ENCODE measurements at places on chromosomes 7 and 10. TPM values are rescaled to one million over a fixed set of nuclear protein-coding genes. Genes with fewer than 3 reads are reported as not detected.

DNA sequence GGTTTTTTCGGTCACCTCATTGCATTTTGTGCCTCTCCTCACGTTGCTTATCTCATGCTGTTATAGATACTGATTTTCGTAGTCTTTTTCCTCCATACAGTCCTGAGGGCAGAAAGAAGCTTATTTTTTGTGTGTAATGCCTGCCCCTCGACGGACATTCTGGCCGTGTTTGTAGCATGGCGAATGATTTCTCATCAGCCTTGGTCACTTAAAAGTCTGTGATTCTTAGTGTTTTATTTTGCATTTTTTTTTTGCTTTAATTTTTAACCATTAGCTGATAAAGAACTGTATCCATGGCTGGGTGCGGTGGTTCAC lies 469 bp upstream of the NOC3L start:
- H3K27me3 ChIP-seq = peaks cover 37% of the 10 kb centered on the region
- DNase-seq = no peak
- no peak overlapping the region for H3K27ac ChIP-seq
- peaks cover 7% of the 10 kb centered on the region for H3K4me1 ChIP-seq
- peaks cover 6% of the 10 kb centered on the region for H3K36me3 ChIP-seq
- peak overlapping the region; percentile 66 for H3K4me3 ChIP-seq

GRCh38 chr7:102992938-102993717 lies 80.3 kb downstream of the LRRC17 start:
- H3K36me3 ChIP-seq = no peaks in the 10 kb centered on the region
- no peaks in the 10 kb centered on the region for H3K4me1 ChIP-seq
- H3K27me3 ChIP-seq = no peaks in the 10 kb centered on the region
- DNase-seq = no peak
- H3K27ac ChIP-seq = no peak overlapping the region

DNA sequence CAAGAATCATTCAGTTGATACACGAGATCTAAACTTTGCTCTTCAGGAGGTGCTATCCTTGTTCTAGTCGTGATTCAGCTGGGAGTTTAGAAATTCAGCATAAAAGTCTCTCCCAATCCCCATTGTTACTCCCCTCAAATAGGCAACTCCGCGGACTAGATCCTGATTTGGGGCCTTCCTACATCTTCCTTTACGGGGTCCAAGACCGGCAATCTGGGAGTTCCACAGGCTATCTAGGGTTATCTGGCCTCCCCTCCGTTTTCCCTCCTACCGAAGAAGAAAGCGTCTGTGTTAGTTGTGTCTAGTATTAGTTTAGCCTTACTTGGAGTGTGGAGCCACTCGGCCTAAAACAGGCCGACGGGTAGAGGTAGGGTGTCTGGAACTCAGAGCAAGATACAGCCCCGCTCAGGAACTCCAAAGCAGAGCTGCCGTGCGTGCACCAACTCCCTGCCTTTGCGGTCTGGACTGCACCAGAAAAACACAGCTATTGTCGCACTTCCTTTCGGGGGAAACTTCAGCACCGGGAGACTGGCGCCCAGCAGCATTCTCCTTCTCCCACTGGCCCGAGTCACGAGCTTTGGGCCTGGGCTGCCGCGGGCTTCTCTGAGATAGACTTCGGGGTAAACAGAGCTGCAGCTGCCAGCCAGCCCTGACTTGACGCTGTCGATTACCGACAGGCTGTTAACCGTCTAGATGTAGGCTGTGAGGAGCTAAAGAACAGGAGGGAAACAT lies 1.5 kb upstream of the DLX5 start:
- peaks cover 100% of the 10 kb centered on the region for H3K27me3 ChIP-seq
- H3K4me1 ChIP-seq = peaks cover 35% of the 10 kb centered on the region
- peak overlapping the region; percentile 30 for H3K4me3 ChIP-seq
- no peaks in the 10 kb centered on the region for H3K36me3 ChIP-seq

DNA sequence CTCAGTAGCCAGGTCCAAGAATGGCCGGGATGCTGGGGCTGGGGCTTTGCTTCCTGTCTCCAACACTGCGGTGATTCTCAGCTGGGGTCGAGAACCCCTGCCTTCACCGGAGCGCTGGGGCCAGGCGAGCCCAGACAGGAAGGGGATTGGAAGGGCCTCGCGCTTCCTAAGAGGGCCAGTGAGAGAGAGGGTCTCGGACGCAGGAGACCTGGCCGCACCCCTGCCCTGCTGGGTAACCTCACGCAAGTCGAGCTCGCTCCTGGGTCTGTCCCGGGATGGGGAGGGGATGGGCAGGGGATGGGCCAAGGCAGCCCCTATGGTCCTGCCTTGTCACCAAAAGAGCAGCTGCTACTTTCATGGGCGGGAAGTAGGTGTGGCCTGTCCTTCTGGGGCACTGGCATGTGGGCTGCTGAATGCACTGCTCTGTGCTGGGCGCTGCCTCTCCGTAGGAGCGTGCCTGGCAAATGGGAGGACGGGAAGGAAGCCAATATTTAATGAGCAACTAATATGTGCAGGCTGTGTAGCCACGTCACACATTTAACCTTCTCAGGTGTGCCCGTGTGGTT lies 20.0 kb downstream of the KCNK18 start:
- no peaks in the 10 kb centered on the region for H3K4me1 ChIP-seq
- DNase-seq = peak; percentile 57
- no peaks in the 10 kb centered on the region for H3K36me3 ChIP-seq
- peaks cover 50% of the 10 kb centered on the region for H3K27me3 ChIP-seq
- H3K27ac ChIP-seq = no peak overlapping the region
- peak overlapping the region; percentile 59 for H3K4me3 ChIP-seq

Gene SFTPD
- not detected for total RNA-seq

Gene PTPRZ1
- total RNA-seq = 154 TPM

Gene RBP3
- total RNA-seq = not detected

- DNase-seq = no peak
- H3K4me3 ChIP-seq = no peak overlapping the region
- H3K27me3 ChIP-seq = no peaks in the 10 kb centered on the region
- no peaks in the 10 kb centered on the region for H3K4me1 ChIP-seq
- no peak overlapping the region for H3K27ac ChIP-seq
These were observed 12.7 kb downstream of the C10orf71 start for GRCh38 chr10:49311555-49312236.

Gene BUD23
- total RNA-seq = 41.6 TPM

Gene SFTPA1
- total RNA-seq = not detected

DNA sequence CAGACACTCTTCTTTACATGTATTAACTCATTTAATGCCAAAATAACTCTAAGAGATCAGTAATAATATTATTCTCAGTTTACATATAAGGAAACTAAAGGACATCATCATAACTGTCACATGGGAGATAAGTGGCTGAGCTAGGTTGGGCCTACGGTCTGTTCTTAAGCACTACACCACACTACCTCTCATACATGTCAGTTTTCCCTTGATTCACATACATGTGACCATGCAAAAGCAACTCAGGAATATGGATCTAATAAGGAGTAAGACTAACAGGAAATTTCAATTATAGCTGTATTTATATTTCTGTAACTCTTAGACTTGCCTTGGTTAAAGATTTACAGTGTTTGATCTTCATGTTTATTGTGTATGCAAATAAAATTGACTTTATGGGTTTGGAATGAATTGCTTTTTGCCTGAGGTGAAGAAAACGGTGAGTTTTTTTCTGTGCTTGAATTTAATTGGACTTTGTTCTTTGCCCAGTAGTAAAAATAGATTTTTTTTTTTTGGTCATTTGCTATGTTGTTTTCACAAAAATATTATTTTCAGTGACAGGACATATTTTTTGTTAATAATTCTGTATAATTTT lies 69.7 kb downstream of the CYP51A1 start:
- no peak overlapping the region for H3K4me3 ChIP-seq
- DNase-seq = no peak
- peaks cover 4% of the 10 kb centered on the region for H3K36me3 ChIP-seq
- H3K4me1 ChIP-seq = no peaks in the 10 kb centered on the region
- H3K27ac ChIP-seq = no peak overlapping the region

Gene BLVRA
- total RNA-seq = 24.6 TPM

DNA sequence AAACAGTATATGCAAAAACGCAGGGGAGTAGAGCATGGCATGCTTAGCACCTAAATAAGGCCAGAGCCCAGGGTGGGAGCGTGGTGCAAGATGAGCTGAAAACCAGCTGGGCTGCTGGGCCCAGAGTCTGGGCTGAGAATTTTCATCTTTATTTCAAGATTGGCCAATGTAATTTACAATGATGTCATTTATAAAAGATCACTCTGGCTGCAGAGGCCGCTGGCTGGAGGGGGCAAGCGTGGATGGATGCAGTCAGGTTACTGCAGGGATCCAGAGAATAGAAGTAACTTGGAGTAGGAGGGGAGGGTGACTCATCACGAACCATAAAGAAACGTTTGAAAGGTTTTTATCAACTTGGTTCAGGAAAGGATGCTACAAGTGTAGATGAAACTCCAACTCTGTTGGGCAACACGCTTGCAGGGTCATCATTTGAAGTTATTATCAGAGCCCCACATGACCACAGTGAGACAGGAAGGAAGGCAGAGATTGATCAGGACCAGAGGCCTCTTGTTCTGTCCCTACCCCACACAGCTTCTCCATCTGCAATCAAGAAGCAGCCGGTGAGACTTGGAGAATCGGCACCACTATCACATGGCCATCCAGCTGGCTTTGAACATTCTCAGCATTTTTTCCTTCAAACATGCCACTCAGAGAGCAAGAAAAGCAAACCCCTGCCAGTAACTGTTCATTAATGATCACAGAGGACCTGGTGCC lies 49.2 kb downstream of the ODAD2 start:
- H3K4me3 ChIP-seq = no peak overlapping the region
- no peaks in the 10 kb centered on the region for H3K27me3 ChIP-seq
- H3K27ac ChIP-seq = no peak overlapping the region

DNA sequence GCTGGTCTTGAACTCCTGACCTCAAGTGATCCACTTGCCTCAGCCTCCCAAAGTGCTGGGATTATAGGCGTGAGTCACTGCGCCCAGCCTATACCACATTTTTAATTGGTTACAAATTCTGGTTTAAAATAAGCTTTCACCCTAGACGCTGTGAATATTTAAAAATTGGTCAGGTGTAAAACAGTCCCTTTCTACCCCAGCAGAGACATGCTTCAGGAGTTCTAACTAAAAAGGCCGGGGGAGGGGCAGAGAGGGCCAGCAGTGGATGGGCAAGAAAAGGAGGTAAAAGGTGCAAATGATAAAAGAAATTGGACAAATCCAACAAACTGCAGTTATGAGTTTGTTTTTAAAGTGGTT lies 70.0 kb downstream of the WAPL start:
- no peaks in the 10 kb centered on the region for H3K4me1 ChIP-seq
- no peaks in the 10 kb centered on the region for H3K27me3 ChIP-seq
- H3K27ac ChIP-seq = no peak overlapping the region
- H3K36me3 ChIP-seq = peaks cover 39% of the 10 kb centered on the region
- DNase-seq = no peak
- H3K4me3 ChIP-seq = no peak overlapping the region

Gene FAM171A1
- total RNA-seq = 32.2 TPM

DNA sequence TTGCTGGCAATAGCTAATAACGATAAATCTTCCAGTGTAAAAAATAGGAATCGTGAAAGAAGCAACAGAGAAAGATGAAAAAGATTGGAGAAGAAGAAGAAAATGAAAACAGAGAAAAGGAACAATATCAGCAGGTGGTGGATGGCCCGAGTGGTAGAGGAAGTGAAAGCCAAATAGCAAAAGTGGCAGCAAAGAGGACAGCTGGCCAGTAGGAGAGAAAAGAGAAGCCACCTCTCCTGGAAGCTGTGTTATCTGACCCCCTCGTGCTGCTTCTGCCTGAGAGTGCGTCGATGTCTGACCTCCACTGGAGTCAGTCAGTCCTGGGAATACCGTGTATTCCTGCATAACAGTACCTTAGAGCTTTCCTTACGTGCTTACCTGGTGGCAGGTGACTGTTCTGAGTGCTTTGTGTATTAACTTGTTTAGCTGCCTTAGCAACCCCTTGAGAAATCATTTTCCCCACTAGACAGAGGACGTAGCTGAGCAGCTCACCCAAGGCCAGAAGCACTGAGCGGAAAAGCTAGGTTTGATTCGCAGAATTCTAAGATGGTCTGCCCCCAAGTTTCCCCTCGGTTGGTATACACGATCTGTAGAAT lies 88.3 kb downstream of the CHN2 start:
- DNase-seq = no peak
- H3K27ac ChIP-seq = no peak overlapping the region
- H3K27me3 ChIP-seq = peaks cover 21% of the 10 kb centered on the region
- H3K4me3 ChIP-seq = no peak overlapping the region
- H3K36me3 ChIP-seq = no peaks in the 10 kb centered on the region

GRCh38 chr7:136452949-136453348 lies 415.5 kb upstream of the CHRM2 start:
- H3K4me1 ChIP-seq = no peaks in the 10 kb centered on the region
- no peak for DNase-seq
- H3K27me3 ChIP-seq = no peaks in the 10 kb centered on the region
- no peaks in the 10 kb centered on the region for H3K36me3 ChIP-seq
- H3K27ac ChIP-seq = no peak overlapping the region

Gene NRG3
- total RNA-seq = 1.9 TPM

GRCh38 chr7:14420768-14421167 lies 431.3 kb upstream of the ETV1 start:
- H3K27me3 ChIP-seq = no peaks in the 10 kb centered on the region
- no peak for DNase-seq
- no peaks in the 10 kb centered on the region for H3K36me3 ChIP-seq
- no peaks in the 10 kb centered on the region for H3K4me1 ChIP-seq
- no peak overlapping the region for H3K4me3 ChIP-seq

DNA sequence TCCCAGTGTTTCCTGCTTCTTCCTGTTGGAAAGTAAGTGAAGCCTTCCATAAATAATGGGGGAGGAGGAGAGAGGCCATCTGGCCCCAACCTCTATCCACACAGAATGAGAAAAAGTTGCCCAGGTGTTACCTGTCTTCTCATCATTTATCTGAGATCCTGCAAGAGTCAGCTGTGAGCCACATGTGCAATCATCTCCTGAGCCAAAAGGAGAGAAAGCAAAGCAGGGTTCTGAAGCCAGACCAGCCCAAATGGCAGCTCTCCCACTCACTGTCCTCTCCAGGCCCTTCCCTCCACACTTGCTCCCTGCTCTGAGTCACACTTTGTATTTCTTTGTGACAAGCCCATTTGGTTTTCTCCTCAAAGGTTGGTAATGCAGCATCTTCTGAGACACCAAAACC lies 65.9 kb downstream of the FAM204A start:
- peaks cover 19% of the 10 kb centered on the region for H3K4me1 ChIP-seq
- H3K27ac ChIP-seq = no peak overlapping the region
- DNase-seq = no peak
- H3K4me3 ChIP-seq = no peak overlapping the region

DNA sequence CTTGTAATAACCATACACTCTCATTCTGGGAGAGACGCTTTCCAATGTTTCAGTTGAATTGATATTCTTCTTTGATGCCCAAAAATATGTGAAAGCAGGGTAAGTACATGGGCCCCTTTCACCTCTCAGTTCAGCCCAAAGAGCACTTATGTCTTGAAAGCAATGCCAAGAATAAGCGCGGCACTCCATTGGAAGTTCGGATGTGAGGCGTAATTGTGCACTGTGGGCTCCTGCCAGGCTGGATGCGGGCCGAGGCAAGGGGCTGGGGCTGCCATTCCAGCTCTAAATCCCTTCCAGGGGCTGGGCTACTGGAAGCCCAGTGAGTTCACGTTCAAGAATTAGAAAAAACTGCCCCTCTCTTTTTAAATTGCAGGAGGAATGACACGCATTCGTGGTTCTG lies 113.8 kb downstream of the EBF3 start:
- H3K4me1 ChIP-seq = peaks cover 9% of the 10 kb centered on the region
- DNase-seq = no peak

All from neural progenitor cell (in vitro differentiated cells).